Endothelial cell (in vitro differentiated cells): ENCODE measurements at places on chromosomes 1 and 21. TPM values are rescaled to one million over a fixed set of nuclear protein-coding genes. Genes with fewer than 3 reads are reported as not detected.

LCE2A gene
- not detected for total RNA-seq

S100A1 gene
- total RNA-seq: not detected

HMCN1 gene
- 22.2 TPM for total RNA-seq

AK4 gene
- total RNA-seq: 39.7 TPM

ANGPTL3 gene
- not detected for total RNA-seq

FCRL5 gene
- not detected for total RNA-seq

IL19 gene
- not detected for total RNA-seq

DYRK1A gene
- 87.5 TPM for total RNA-seq

CCDC185 gene
- total RNA-seq: not detected

HSF2BP gene
- 2.3 TPM for total RNA-seq

B4GALT2 gene
- total RNA-seq: 35.4 TPM

F13B gene
- total RNA-seq: not detected

PDC gene
- total RNA-seq: not detected

NPL gene
- total RNA-seq: 4.8 TPM

SPRR5 gene
- not detected for total RNA-seq

CD34 gene
- 277 TPM for total RNA-seq

KLHDC7A gene
- total RNA-seq: not detected

MCOLN3 gene
- 0.90 TPM for total RNA-seq

IGSF9 gene
- total RNA-seq: 2.2 TPM

RORC gene
- total RNA-seq: 1.0 TPM

KRTAP11-1 gene
- total RNA-seq: not detected

IQCC gene
- 1.9 TPM for total RNA-seq

SERTAD4 gene
- total RNA-seq: 0.72 TPM

VWA5B1 gene
- total RNA-seq: not detected

C1orf185 gene
- not detected for total RNA-seq

OR2AJ1 gene
- total RNA-seq: not detected

PDZK1 gene
- 0.41 TPM for total RNA-seq
